ENCODE measurements at places on chromosomes 1 and 21. TPM values are rescaled to one million over a fixed set of nuclear protein-coding genes. Genes with fewer than 3 reads are reported as not detected.

Gene GPR52
- 3.4 TPM for total RNA-seq

Gene UBASH3A
- total RNA-seq, result 0.23 TPM

Gene IL24
- total RNA-seq, result not detected

Gene NKAIN1
- total RNA-seq, result 1.1 TPM

Gene LRRC3
- total RNA-seq, result 4.0 TPM

Gene COG2
- 28.0 TPM for total RNA-seq

Gene NUP210L
- 0.06 TPM for total RNA-seq

Gene PALMD
- 12.4 TPM for total RNA-seq

Gene COL24A1
- 1.9 TPM for total RNA-seq

Gene ACTA1
- total RNA-seq, result 980 TPM

Gene CNKSR1
- total RNA-seq, result 7.6 TPM

Gene APOBEC4
- total RNA-seq, result not detected

Gene C1orf50
- total RNA-seq, result 3.7 TPM

Gene CHIA
- total RNA-seq, result not detected

Gene FCGR3B
- 10.3 TPM for total RNA-seq

Gene TNFSF18
- 0.70 TPM for total RNA-seq

Gene SPATA1
- 1.6 TPM for total RNA-seq

Gene PLOD1
- total RNA-seq, result 96.3 TPM

Gene TACSTD2
- total RNA-seq, result 102 TPM

Gene KIF17
- total RNA-seq, result 5.2 TPM

Gene SASS6
- total RNA-seq, result 3.9 TPM

Gene CDC42BPA
- total RNA-seq, result 70.0 TPM

Gene WNT2B
- total RNA-seq, result 8.5 TPM

Gene BCL2L15
- total RNA-seq, result 0.93 TPM

Gene GABRD
- total RNA-seq, result 3.4 TPM

Gene LCE1A
- not detected for total RNA-seq

Gene CFHR3
- total RNA-seq, result 0.23 TPM

Gene SFN
- 0.99 TPM for total RNA-seq

Gene GJA8
- 0.64 TPM for total RNA-seq

Gene RNU1-4
- 7,909 TPM for total RNA-seq

Gene IGSF5
- 0.93 TPM for total RNA-seq

Gene SPATA21
- total RNA-seq, result not detected

Gene IKBKE
- 5.7 TPM for total RNA-seq

Gene SPATC1L
- total RNA-seq, result 12.6 TPM

Gene ZNF683
- total RNA-seq, result not detected

Gene HUNK
- total RNA-seq, result 10.4 TPM

Gene TDRD5
- total RNA-seq, result 3.0 TPM

Gene TEKT2
- 5.0 TPM for total RNA-seq

Gene MEF2D
- 31.0 TPM for total RNA-seq

Gene CELA2B
- total RNA-seq, result not detected

Gene CASZ1
- 33.7 TPM for total RNA-seq

Gene NUF2
- total RNA-seq, result 14.4 TPM

Gene COL16A1
- 113 TPM for total RNA-seq

Gene CADM3
- 0.88 TPM for total RNA-seq

Gene HP1BP3
- 248 TPM for total RNA-seq

Gene OR2L8
- not detected for total RNA-seq

Gene PLD5
- 1.4 TPM for total RNA-seq

Gene ICOSLG
- 4.5 TPM for total RNA-seq

Gene ST6GALNAC5
- total RNA-seq, result 17.3 TPM

Gene PLA2G5
- not detected for total RNA-seq

Gene CA6
- total RNA-seq, result not detected

Gene LMX1A
- 0.12 TPM for total RNA-seq

Gene GOLT1A
- 2.6 TPM for total RNA-seq

Gene LRRC53
- total RNA-seq, result not detected

Gene LCE1F
- not detected for total RNA-seq

Gene BACE2
- total RNA-seq, result 36.2 TPM

Gene ASCL5
- total RNA-seq, result not detected

Gene MCL1
- total RNA-seq, result 158 TPM

All from metanephros (tissue), 2 donors.